ENCODE measurements at places on chromosomes 16 and 17. TPM values are rescaled to one million over a fixed set of nuclear protein-coding genes. Genes with fewer than 3 reads are reported as not detected.
A peak's percentile ranks its signal among the peaks of the same experiment; 100 is the strongest.

DNA sequence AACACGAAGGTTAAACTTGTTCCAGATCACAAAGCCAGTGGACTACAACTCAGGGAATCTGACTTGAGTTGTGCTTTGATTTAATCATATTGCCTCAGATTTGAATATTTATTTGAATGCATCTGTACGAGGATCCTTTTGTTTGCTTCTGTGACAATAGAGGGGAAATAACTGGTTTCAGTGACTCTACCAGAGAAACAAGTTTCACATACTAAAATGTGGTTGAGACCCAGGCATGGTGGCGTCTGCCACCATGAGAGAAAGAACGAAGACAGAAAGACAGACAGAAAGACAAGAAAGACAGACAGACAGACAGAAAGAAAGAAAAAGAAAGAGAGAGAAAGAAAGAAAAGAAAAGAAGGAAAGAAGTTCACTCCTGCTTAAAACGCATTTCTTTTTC, 24.0 kb downstream of the YWHAE start:
- DNase-seq, result no peak

GRCh38 chr17:81576621-81577277, 24.6 kb upstream of the FAAP100 start:
- peak; percentile 68 for DNase-seq

Gene NUP85
- total RNA-seq, result 62.7 TPM

GRCh38 chr16:15701975-15702970, 52.2 kb downstream of the NDE1 start:
- DNase-seq, result no peak

DNA sequence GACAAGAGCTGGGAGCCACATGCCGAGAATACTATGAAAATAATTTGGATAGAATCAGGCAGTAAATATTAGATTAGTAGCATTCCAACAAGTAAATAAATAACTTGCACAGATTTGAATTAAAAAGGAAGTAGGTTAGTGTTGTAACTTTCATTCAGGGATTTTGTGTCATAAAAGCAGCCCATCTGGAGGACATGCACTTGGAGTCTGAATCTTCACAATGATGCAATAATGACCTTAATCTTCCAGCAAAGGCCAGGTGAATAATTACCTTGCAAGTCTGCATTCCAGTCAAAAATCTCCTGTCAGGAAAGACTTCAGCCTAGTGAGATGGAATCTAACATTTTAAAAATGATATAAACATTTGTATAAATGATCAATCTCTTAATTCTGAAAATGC, 518.1 kb downstream of the KCNJ2 start:
- no peak for DNase-seq

DNA sequence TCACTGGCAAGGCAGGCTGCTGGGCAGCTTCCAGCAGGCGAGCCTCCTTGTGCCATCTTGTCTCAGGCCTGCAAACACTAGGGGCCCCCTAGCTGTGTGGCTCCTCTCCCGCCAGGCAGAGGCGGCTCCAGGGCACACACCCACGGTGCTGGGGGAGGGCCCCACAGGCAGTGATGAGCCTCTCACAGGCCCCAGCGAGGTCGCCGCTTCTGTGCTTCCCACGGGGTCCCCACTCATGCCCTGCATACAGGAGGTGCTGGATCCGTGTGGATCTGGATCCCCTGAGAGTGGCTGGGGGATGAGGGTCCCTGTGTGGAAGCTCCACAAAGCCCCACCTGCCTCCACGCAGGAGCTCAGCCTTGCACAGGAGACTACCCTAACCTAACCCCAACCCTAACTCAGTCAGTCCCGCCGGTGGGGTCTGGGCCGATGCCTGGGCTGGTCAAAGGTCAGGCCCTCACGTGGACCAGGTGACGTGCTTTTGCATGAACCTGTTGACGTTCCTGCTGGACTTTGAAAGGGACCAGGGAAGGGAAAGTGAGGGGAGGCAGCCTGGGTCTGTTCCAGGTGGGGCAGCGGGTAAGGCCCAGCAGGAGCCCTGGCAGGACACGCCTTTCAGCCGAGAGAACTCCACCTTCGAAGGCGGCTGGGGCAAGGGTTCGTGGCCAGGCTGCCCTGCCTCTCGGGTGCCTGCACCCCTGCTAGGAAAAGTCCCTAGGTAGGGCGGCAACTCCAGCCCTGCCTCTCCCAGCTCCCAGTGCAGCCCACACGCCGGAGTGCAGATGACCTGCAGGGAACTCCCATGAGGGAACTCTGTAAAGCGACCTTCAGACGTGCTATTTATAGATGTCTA, 5.2 kb downstream of the SECTM1 start:
- no peak for DNase-seq

Gene TBC1D3L
- total RNA-seq, result 1.5 TPM

DNA sequence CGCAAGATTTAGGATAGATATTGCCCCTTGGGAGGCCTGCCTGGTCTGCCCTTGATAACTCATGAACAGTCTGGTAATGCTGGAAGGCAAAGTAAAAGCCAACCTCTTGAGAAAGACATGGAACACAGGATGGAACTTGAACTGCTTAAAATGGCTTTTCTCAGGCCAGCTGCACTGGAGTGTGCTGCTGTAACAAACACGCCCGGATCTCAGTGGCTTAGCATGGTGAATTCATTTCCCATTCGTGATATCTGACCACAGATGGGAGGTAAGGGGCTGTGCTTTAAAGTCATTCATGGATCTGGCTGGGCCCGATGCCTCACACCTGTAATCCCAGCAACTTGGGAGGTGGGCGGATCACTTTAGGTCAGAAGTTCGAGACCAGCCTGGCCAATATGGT, 113.2 kb downstream of the WWOX start:
- no peak for DNase-seq

- DNase-seq, result no peak
Observed at GRCh38 chr17:79207960-79208359, 133.3 kb downstream of the ENGASE start.

GRCh38 chr16:57690782-57691471, 3.7 kb upstream of the DRC7 start:
- DNase-seq, result no peak

Gene ACE
- 0.72 TPM for total RNA-seq

Gene TP53TG3F
- not detected for total RNA-seq

Gene TNK1
- 0.78 TPM for total RNA-seq

DNA sequence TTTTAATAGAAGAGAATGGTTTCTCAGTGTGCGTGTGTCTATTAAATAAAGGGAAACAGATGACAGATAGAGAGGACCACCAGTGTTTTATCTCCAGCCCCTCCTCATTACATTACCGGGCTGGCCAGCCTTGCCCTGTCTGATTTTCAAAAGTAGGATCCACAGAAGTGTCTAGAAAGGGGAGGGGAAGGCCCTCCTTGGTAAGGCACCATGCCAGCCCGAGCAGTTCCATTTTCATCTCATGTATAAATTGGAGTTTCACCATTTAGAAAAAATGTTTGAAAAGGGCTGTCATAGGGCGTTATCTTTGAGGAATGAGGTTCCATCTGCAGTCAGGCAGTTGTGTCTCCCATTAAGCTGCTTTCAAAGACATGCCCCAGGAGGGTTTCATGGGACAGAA, 96.7 kb downstream of the SOCS1 start:
- no peak for DNase-seq

GRCh38 chr17:55706808-55707773, 15.6 kb downstream of the TMEM100 start:
- no peak for DNase-seq

DNA sequence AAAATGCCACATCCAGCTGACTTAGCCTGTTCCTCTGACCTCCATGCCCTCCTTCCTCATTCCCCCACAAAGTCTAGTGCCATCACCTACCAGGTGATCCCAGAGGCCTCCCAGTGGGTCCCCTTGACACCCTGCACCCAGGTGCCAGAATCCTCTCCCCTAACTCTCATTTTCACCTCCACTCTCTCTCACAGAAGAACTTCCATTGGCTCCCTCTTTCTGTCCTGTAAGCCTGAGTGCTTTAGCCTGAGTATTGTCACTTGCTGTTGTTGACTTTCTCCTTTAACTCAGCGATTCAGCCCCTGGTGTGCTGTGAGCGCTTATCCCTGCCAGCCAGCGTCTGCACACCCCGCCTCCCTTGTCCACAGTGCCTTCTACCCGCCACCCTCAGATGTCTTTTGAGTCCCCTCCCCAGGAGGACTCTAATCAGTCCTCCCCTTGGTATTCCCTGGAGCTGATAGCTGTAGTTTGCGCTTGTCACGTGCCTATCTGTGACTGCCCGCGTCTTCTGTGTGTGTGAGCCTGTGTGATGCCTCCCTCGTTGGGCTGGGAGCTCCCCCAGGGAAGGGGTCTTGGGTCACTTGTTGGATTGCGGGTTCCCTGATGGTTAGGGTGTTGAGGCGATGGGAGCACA, 31.9 kb downstream of the ARHGAP23 start:
- no peak for DNase-seq

- peak; percentile 19 for DNase-seq
Observed at GRCh38 chr16:74501484-74502478, 80.5 kb upstream of the CLEC18B start.

GRCh38 chr17:4229627-4230541, 33.9 kb downstream of the ANKFY1 start:
- DNase-seq, result peak; percentile 94

Gene TPSG1
- total RNA-seq, result not detected

DNA sequence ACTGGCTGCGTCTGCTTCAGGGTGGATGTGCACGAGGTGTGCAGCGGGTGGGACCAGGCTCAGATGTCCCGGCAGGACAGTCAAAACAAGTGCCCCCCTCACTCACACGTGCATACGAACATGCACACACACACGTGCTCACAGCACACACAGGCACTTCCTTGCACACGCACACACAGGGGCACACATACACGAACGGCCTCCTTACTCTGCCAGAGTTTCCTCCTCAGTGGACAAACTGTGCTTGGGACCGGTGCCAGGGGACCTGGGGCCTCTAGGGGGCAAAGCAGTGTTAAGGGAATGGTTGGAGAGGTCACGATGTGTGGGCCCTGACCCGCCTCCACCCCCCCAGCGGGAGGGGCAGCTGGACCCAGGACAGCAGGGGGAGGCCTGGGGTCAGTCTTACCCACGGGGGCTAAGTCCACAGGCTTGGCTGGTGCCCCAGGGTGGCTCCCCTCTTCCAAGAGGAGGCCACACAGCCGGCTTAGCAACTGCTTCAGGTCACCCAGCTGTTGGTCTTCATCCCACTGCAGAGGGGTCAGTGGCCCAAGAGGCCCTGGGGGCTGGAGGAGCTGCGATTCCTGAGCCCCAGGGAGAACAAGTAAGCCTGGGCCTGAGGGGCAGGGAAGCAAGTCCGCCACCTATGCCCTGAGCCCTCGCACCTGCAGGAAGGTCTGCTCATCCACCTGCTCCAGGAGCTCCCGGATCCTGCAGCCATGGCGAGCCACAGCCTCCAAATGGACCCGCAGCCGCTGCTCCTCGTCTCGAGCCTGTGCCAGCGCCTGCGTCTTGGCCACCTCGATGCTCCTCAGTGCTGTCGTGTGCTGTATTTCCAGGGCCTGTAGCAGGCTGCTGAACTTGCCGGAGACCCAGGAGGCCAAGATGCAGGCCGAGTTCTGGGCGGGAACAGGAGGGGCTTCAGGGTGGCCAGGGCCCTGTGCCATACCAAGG, 4.9 kb downstream of the TRIM65 start:
- DNase-seq, result no peak

Gene RNF43
- total RNA-seq, result not detected

All from RPMI7951 (cell line).